ENCODE measurements at places on chromosomes 2 and 18.
A peak's percentile ranks its signal among the peaks of the same experiment; 100 is the strongest.

- H3K4me3 ChIP-seq: no peak overlapping the region
- no peaks in the 10 kb centered on the region for H3K27me3 ChIP-seq
- no peak overlapping the region for H3K27ac ChIP-seq
- peaks cover 20% of the 10 kb centered on the region for H3K4me1 ChIP-seq
- H3K36me3 ChIP-seq: no peaks in the 10 kb centered on the region
Observed at GRCh38 chr2:215888680-215889079, 124.7 kb downstream of the MREG start.

GRCh38 chr18:13797157-13797611, 26.8 kb upstream of the MC5R start:
- H3K27ac ChIP-seq: no peak overlapping the region
- H3K4me3 ChIP-seq: no peak overlapping the region
- no peak for DNase-seq
- H3K27me3 ChIP-seq: peaks cover 9% of the 10 kb centered on the region
- no peaks in the 10 kb centered on the region for H3K36me3 ChIP-seq

- no peak for DNase-seq
- H3K27ac ChIP-seq: no peak overlapping the region
- no peaks in the 10 kb centered on the region for H3K36me3 ChIP-seq
- peaks cover 9% of the 10 kb centered on the region for H3K4me1 ChIP-seq
- H3K27me3 ChIP-seq: no peaks in the 10 kb centered on the region
Observed at GRCh38 chr2:99478632-99479031, 11.2 kb downstream of the REV1 start.

DNA sequence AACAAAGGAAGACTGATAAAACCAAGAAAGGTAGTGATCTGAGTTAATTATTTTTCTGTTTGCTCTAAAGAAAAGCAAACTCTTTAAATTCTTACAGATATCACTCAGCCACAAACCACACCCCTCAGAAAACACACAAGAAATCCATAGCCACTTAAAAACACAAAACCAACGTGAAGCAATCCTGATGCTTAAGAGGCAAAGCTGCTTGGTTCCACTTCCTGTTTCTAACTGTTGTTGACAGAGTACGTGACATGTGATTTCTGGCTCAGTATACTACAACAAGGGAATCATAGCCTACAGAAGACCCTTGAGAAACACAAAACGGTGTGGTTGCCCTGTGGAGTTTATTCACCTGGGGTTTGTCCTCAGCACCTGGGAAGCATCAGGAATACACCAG, 240.9 kb upstream of the APCDD1 start:
- H3K36me3 ChIP-seq: no peaks in the 10 kb centered on the region
- DNase-seq: peak; percentile 15
- H3K27ac ChIP-seq: no peak overlapping the region

- H3K27ac ChIP-seq: no peak overlapping the region
- no peaks in the 10 kb centered on the region for H3K4me1 ChIP-seq
- no peak overlapping the region for H3K4me3 ChIP-seq
- peak; percentile 11 for DNase-seq
- H3K27me3 ChIP-seq: no peaks in the 10 kb centered on the region
Observed at GRCh38 chr2:239824046-239824694, 201.0 kb downstream of the NDUFA10 start.
